Tongue (tissue), 3 donors: ENCODE measurements at places on chromosomes 3 and 15. TPM values are rescaled to one million over a fixed set of nuclear protein-coding genes. Genes with fewer than 3 reads are reported as not detected.
A peak's percentile ranks its signal among the peaks of the same experiment; 100 is the strongest.

- DNase-seq, result no peak
Observed at GRCh38 chr3:150577855-150578254, 25.3 kb upstream of the SELENOT start.

DNA sequence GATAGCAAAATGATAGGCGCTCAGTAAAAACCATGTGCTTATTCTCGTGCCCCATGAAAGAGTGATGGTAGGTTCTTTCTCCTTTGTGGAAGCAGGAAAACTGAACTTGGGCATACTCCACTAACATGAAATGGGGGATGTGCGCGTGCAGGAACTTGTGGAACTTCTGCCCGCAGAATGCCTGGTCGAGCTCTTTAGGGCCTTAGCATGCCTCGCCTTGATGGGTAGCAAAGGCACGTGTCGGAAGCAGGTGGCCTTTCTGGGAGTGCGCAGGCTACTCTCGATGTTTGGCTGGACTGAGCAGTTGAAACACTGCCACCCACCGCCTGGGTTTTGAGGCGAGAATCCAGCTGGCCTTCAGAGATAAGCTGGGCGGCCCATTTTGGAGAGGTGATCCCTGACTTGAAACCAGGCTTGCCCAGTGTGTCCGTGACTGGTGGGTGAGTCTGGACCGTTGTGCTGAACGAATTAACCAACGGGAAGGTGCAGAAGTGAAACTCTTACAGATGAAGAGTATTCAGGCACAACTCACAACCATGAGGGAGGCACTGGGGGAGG lies 842 bp downstream of the PCCB start:
- DNase-seq, result peak; percentile 81

- peak; percentile 57 for DNase-seq
Observed at GRCh38 chr3:127452321-127452821, 138.2 kb downstream of the TPRA1 start.

DNA sequence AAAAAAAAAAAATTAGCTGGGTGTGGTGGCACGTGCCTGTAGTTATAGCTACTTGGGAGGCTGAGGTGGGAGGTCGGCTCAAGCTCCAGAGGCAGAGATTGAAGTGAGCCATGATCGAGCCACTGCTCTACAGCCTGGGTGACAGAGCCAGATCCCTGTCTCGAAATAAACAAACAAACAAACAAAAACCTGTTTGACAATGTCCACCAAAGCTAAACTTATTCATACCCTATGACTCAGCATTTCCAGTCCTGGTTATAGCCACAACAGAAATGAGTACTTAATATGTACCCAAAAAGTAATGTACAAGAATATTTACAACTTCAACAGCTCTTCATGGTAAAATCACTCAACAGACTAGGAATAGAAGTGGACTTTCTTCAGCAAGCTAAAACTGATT lies 31.1 kb downstream of the SERP1 start:
- DNase-seq, result no peak

The LARP6 gene
- 8.9 TPM for total RNA-seq

DNA sequence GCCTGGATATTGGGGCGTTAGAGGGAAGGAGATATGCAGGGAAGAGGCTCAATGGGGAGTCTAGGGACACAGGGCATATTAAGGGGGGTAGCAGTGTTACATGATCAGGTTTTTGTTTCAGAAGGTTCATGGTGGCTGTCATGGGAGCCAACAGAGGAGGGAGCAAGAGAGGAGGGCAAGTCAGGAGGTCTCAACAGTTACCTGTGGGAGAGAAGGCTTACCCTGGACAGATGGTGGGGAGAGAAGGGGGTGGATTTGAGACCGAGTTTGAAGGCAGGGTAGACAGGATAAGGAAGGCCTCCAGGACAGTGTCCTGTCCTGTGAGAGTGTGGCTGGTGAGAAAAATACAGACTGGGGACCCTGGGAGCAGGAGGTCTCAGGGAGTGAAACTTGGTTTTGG lies 3.8 kb upstream of the WNT7A start:
- DNase-seq, result no peak

- DNase-seq, result no peak
Observed at GRCh38 chr15:38761681-38762080, 197.1 kb upstream of the RASGRP1 start.

The TRH gene
- total RNA-seq, result 0.62 TPM

The GRK7 gene
- not detected for total RNA-seq

DNA sequence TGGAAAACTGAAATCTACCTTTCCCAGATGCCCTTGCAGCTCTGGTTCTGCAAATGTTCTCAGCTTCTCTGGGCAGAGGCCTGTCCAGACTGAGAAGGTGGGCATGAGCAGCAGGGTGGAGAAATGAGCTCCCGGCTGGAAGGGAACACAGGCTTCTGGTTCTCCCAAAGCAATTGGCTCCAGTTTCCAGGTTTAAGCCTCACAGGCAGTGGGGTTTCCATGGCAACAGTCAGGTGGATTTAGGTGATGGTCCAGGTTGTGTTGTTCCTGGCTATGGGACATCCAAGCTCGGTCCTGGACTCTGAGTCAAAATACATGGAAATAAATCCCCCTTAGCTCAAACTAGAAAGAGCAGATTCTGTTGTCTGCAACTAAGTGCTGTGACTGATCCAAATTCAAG lies 94.6 kb upstream of the IQSEC1 start:
- no peak for DNase-seq

The LRTM1 gene
- 84.2 TPM for total RNA-seq

The MELTF gene
- total RNA-seq, result 6.6 TPM

The PDZRN3 gene
- total RNA-seq, result 35.6 TPM

The SLC28A2 gene
- total RNA-seq, result 0.10 TPM

GRCh38 chr3:129575997-129576384 lies 30.5 kb downstream of the PLXND1 start:
- no peak for DNase-seq

The CASR gene
- total RNA-seq, result not detected

- DNase-seq, result no peak
Observed at GRCh38 chr15:50341616-50342136, 13.3 kb downstream of the GABPB1 start.

- DNase-seq, result no peak
Observed at GRCh38 chr15:28873585-28874190, 12.1 kb upstream of the APBA2 start.
